ENCODE measurements at places on chromosomes 3 and 15.

DNA sequence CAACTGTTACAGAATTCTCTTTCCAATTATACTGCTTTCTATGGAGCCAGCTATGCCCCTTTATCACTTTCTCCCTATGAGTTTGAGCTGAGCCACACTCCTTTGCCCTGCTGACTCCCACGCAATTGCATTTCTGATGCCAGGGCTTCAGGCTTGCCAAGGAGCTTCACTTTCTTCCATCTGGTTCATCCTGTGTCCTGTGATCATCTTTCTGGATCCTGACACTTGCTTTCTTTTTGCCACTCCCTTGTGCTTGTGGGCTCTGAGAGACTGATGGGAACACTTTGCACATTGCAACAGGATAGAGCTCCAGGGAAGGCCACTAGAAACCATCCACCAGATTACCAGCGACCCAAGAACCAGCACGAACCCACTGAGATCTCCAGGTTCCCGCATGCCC lies 77.0 kb upstream of the SEC13 start:
- no peak for DNase-seq

GRCh38 chr3:169479314-169479939 lies 184.1 kb downstream of the MECOM start:
- peak; percentile 2 for DNase-seq

GRCh38 chr15:84715441-84716035 lies 401 bp downstream of the SEC11A start:
- DNase-seq = peak; percentile 27

DNA sequence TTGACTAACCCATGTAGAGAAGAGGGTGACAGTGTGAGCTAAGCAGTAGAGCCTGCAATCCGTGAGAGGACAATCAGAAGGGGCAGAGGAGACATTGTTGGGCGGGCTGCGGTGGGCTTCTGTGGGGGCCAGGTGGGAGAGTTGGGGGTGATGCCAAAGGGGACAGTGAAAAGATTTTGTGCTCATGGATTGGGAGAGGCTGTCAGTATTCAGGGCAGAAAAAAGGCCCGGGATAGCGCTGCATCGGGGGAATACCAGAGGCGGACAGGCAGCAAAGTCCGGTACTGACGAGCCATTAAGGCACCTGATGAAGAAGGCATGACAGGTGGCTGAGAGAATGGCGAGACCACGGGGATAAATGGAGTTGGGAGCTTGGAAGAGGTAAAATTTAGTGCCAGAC lies 1.3 kb upstream of the PXYLP1 start:
- DNase-seq = no peak

- no peak for DNase-seq
Observed at GRCh38 chr3:19147905-19148767, at the start of gene KCNH8. Gene KCNH8 (plus strand): TSS chr3:19148510. CDS start chr3:19148720, 210 bp downstream.

DNA sequence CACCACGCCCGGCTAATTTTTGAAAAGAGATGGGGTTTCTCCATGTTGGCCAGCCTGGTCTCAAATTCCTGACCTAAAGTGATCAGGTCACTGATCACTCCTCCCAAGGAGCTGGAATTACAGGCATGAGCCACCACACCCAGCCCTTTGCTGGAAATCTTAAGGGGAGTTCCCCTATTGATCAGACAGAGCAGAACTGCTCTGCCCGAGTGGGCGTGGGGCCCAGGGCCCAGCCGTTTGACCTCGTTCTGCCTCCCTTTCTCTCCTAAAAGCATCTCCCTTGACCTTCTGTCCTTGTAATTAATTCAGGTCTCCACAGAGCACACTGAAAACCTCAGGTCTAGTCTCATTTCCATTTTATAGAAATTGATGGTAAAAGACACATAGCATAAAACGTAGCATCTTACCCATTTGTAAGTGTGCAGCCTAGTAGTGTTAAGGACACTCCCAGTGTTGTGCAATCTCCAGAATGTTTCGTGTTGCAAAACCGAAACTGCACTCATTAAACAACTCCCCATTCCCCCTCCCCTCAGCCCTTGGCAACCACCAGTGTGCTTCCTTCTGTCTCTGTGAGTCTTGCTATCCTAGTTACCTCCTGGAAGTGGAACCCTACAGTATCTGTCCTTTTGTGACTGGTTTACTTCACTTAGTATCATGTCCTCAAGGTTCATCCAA lies 89.3 kb downstream of the SLCO3A1 start:
- peak; percentile 63 for DNase-seq

DNA sequence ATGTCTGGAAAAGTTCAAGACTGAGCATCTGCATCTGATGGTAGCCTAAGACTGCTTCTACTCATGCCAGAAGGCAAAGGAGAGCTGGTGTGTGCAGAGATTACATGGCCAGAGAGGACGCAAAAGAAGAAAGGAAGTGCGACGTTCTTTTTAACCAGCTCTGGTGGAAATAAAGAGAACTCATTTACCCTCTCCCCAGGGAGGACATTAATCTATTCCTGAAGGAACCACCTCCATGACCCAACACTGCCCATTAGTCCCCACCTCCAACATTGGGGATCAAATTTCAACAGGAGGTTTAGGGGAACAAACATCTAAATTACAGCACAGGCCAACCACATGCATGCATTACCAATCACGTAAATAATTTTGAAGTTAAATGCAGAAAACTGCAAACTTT lies 1.5 kb upstream of the NCK1 start:
- DNase-seq = peak; percentile 14

- DNase-seq = no peak
Observed at GRCh38 chr15:80328496-80328895, 75.7 kb upstream of the ARNT2 start.

DNA sequence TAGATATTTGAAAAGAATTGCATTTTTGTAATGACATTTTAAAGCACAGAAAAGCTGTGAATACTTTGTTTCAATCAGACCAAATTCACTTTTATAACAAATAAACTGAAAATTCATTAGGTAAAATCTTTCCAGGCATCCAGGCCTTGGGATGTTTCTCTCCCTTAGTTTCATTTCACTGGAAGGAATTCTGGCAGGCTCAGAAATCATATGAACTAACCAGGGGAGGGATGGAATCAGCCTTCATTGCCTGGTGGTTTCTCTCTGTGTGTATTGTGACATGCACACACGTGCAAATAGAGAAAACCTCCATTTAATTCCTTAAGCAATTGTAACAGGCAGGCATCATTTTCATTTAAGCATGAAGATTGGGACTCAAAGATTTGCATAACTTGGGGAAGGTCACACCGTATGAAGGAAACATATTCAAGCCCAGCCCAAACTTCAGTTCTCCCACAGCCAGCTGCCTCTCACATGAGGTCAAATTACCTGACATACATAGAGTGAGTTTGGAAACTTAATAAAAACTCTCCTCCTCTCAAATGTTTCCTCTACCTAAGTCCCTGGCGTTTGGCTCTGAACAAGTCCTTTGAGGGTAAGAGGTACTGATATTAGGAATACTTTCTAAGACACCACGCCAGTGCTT lies 376.1 kb upstream of the MCTP2 start:
- no peak for DNase-seq

GRCh38 chr3:61594144-61594963 lies 33.0 kb downstream of the PTPRG start:
- DNase-seq = no peak

- DNase-seq = no peak
Observed at GRCh38 chr15:100284701-100285100, 57.1 kb downstream of the ADAMTS17 start.

GRCh38 chr3:155354658-155355057 lies 61.2 kb upstream of the STRIT1 start:
- DNase-seq = no peak

DNA sequence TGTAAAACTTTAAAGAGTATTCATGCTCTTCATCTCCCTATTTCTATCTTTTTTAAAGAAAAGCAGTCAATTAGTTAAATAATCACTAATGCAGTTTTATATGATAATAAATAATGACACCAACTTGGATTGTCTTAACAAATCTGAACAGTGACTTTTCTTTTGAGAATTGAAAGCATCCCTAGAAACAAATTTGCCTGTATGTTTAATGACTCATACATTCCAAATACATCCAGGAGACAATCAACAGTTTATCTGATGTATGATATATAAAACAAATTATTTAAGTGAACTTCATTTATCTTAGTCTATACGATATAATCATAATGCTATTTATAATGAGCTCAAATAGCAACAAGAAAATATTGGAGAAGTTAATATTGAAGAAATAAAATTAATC lies 78.0 kb downstream of the ALCAM start:
- peak; percentile 52 for DNase-seq

GRCh38 chr3:173841334-173841733 lies 443.8 kb downstream of the NLGN1 start:
- DNase-seq = no peak

DNA sequence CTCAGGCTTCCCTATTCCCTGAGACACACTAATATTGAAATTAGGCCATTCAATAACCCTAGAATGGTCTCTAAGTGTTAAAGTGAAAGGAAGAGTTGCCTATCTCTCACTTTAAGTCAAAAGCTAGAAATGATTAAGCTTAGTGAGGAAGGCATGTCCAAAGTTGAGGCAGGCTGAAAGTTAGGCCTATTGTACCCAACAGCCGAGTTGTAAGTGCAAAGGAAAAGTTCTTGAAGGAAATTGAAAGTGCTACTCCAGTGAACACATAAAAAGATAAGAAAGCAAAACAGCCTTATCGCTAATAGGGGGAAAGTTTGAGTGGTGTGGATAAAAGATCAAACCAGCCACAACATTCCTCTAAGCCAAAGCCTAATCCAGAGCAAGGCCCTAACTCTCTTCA lies 117.9 kb upstream of the SPATA12 start:
- no peak for DNase-seq

GRCh38 chr15:75669191-75669878 lies 21.6 kb downstream of the SNX33 start:
- DNase-seq = peak; percentile 44

GRCh38 chr15:100783760-100784492 lies 95.7 kb upstream of the ALDH1A3 start:
- DNase-seq = no peak

DNA sequence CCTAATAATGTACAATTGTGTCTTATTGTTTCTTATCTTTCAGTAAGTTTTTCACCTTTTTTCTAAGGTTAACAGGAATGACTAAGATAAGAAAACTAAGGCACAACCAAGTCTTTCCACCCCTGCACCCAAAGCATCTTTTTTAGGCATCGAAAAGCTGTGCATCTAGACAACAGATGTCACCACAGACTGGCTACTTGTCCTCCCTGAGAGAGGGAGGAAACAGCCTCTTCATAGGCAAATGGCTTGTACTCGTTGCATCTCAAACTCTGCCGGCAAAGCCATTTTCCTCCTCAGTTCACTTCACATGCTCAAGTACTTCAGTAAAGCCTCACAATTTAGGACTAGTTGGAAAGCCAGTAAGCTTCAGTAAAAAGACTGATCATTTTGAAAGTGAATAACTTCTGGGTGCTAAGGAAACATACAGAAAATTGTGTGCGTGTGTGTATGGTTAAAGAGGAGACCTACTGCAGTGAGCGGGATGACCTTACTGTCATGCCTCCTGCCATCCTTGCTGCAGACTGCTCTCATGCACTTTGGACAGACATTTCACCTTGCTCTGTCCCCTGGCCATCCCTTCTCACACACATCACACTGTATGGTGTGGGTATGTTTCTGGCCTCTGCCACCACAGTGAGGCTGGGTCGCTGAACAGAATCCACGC lies 36.5 kb upstream of the HACD2 start:
- no peak for DNase-seq

DNA sequence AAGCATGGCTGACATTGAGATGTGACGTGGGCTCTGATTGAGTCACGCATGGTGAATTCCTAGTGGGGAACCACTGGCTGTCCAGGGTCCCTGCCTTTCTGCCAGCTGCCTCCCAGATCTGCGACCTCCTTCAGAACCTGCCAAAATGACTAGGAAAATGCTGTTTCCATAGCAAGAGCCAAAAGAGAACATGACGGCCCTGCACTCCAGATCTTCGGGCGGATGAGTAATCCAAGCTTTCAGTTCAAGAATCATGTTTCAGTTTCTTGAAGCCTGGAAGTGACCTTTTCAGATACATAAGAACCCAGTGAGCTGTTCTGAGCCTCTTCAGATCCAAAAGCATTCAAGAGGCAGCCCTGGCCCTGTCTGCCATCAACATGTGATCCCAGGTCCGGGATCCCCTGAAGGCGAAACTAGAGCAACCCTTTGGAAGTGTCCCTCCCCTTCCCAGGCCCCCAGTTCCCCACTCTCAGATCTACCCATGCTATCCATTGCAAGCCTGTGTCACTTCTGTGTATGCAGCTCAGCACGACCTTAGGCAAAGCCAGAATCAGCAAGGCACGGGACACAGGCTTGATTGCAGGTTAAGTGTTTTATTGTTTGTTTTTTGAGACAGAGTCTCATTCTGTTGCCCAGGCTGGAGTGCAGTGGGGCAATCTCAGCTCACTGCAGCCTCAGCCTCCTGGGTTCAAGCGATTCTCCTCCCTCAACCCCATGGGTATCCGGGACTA lies 19.7 kb downstream of the ANKRD63 start:
- DNase-seq = peak; percentile 39

GRCh38 chr3:7875925-7876324 lies 625.7 kb upstream of the LMCD1 start:
- no peak for DNase-seq

- DNase-seq = no peak
Observed at GRCh38 chr15:78684657-78685056, 43.6 kb upstream of the CHRNB4 start.

GRCh38 chr15:98413933-98414546 lies 234.3 kb upstream of the IGF1R start:
- peak; percentile 14 for DNase-seq

- no peak for DNase-seq
Observed at GRCh38 chr3:18499301-18499700, 74.2 kb upstream of the SATB1 start.

DNA sequence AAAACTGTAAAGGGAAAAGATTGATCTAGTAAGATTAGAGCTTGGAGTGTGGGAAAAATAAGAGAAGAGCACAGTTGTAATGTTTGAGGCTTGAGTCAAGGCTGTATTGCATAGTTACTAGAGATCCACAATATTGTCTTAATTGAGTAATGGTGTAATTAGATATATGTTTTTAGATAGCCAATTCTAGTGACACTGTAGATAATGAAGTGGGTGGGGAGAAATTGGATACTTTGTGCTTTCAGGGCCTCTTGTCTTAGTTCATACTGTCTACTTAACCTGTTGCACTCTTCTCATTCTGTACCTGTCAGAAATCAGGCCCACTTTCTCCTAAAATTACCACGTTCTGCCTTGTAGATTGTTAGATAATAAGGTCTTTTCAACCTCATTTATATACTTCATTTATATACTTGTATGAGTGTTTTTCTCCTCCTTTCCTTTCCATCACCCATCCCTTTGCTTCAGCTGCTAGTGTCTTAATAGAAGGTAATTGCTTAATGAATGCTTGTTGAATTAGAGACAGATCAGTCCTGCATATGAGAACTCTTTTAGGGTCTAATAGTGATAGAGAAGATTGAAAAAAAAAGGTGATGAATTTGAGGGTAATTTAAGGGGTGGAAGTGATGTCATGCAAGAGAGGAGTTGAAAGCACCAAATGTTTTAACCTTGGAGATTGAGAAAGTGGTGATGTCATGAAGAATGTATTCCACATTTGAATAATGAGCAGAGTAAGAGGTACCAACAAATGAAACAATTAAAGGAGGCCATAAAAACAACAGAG lies 32.0 kb downstream of the PIK3CA start:
- peak; percentile 62 for DNase-seq

DNA sequence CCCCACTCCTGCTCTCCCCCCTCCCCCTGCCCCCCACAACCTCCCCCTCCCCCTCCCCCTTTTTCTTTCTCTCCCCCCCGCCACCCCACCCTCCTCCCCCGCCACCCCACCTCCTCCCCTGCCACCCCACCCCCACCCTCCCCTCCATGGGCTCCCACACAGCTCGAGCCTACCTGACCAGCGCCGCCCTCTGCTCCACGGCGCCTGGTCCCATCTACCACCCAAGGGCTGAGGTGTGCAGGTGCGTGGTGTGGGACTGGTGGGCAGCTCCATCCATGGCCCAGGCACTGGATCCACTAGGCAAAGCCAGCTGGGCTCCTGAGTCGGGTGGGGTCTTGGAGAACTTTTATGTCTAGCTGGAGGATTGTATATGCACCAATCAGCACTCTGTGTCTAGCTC lies 68.3 kb upstream of the KCNAB1 start:
- no peak for DNase-seq

Data from EL (cell line).